Brain pericyte (primary cell): ENCODE measurements at places on chromosomes 4 and X.

DNA sequence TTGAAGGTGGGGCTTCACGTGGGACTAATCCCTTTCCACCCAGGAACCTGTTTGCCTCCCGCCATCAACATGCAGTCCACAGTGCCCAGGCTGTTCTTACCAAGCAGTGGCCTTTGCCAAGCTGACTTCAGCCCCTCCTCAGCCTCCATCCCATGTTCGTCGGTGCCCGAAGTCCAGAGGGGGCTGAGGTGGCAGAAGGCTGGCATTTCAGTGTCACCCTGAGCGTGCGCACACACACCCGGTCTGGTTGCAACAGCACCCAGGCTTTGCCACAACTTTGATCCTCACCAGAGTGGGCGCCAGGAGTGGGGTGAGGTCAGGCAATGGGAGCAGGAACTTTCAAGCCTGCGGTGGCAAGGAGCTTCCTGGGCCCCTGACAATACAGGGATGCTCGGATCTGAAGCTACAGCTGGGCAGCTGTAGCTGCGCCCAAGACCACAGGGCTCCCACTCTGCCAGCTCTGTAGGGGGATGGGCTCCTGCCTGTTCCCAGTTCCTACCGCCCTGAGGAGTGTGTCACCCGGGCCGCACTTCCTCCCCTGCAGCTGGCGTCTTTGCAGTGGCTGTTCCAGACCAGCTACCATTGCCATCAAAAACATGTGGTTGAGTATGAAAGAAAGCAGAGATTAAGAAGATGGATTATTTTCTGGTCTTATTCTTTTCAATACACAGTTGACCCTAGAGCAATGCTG is 428.0 kb downstream of the EPHA5 start:
- DNase-seq, result no peak

- DNase-seq, result no peak
Observed at GRCh38 chrX:124362072-124362471, 15.7 kb downstream of the SH2D1A start.

GRCh38 chr4:42865572-42866189 is 26.8 kb upstream of the GRXCR1 start:
- no peak for DNase-seq

DNA sequence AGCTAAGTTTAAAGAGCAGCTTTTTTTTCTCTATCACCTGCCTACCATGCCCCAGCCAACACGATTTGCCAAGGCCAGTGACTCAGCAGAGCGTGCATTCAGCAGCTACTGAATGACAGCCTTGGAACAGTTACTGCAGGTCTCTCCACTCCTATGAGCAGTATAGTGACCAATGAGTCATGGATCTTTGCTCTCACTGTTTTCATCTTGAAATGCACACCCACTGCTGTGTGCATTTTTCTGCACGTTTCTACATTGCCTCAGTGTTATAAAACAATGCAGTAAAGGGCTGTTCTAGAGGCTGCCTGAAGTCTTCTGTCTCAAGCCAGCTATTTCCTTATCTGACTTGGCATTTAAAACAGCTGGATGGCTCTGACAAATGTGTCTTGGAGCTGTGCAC is 66.0 kb upstream of the C4orf54 start:
- DNase-seq, result no peak

- DNase-seq, result no peak
Observed at GRCh38 chr4:46316215-46316614, 73.7 kb downstream of the GABRA2 start.

DNA sequence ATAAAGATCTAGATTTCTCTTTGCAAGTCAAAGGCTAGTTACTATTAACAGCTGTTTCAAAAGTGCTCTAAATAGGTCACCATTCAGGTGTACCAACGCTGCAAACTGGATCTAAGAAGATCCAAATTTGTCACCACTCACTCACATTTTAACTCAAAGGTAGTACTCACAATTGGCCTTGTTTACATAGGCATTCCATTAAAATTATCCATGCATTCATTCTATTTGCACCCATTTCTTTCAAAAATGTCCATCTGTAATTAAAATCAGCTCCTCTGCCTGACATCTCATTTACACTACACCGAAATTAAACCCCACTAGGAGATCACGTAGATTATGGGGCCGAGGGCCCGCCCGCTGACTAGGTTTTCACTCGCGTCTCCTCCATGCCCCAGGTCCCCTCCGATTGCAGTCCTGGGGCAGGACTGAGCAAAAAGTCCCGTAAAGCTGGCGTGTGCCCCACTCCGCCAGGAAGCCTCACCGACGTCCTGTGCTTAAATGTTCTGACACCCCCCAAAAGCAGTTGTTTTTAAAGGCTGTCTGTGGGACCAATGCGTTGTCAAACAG is 1.3 kb upstream of the ING2 start:
- no peak for DNase-seq

DNA sequence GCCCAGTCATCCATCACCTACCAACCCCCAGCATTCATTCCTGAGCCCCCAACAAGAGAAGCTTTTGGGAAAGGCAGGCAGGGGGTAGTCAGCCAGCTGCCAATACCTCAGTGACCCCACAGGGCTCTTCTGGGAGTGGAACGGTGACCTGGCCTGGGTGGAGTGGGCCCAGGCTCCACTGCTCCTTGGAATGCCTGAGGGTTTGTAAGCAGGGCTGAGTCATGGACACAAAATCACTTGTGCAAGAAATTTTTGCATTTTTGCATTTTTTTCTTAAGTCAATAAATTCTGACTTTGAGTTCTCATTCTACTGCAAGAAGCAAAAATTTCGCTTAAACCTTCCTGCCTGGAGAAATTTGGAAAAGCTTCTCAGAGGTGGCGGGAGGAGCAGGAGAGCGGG is 18.5 kb downstream of the SORCS2 start:
- DNase-seq, result no peak

DNA sequence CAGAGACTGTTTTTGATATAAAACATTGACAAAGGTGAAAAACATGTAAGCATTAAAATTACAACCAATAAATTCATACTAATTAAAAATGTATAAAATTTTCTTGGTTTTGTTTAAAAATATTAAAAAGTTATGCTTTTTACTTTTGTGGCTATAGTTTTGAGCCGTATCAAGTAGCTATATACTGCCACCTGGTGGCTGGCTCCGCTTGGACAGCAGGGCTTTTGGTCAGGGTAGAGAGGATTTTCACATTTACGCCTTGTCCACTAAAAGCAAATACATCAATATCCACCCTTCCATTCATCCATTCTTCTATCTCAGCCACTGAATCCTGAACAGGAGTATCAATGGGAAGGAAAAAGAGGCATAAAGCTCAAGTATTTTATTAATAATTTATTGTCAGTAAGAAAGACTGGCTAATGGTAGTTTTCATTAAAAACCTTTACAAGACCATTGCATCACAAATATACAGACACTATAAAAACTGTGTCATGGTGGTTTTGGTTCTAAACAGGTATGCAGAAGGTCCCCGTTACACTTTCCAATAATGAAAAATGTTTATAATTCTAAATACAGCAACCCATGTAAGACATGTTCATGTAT is 32.1 kb upstream of the MTNR1A start:
- DNase-seq, result no peak

- no peak for DNase-seq
Observed at GRCh38 chr4:170769862-170770261, 680.1 kb upstream of the AADAT start.

GRCh38 chrX:13695601-13696115 is 6.7 kb downstream of the RAB9A start:
- no peak for DNase-seq

DNA sequence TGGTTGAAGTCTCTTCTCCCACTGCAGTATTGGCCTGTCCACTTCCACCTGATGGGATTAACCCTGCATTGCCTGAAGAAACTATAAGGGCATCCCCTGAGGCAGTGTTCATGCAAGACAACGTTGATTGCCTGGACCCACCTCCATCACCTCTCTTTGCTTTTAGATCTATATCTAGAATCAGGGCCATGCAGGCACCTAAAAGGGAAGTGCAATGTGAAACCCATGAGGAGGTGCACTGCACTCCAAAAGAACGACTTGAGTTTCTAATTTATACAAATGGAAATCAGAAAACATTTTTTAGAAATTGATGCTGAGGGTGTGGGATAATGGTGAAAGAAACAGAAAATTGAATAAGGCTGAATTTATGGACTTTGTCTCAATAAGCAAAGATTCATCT is 694.4 kb downstream of the TRAM1L1 start:
- no peak for DNase-seq

DNA sequence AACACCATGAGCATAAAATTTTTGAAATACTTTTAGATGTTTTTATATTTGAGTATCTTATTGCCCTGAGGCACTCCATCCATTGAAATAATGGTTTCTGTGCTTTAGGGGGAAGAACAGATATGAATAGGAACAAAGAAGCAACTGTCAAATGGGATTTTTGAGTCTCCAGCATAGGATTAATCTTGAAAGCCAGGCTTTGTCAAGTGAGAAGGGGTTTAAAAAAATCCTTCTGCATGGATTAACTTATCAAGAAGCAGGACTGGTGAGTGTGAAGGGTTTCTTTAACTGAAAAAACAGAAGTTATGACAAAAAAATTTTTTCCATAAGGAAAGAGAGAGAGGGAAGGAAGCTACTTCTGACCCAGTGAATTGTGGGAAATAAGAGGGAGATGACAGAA is 7.6 kb upstream of the NUDT9 start:
- DNase-seq, result no peak

GRCh38 chrX:148513661-148514060 is 13.2 kb downstream of the AFF2 start:
- DNase-seq, result no peak

DNA sequence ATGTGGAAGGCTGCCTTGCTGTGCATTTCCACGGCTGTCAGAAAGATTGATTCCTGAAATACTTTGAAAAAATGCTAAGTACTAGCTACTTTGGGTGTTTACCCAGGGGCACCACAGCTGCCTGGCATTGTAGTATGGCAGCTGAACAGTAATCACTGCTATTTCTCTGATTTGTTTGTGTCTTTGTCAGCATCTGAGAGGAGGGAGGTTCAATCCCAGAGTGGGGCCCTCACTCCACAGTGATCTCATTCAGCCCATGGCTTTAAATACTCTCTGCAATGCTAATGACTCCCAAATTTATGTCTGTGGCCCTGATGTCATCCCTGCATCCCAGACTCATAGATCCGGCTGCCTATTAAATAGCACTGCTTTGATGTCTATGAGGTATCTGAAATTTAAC is 575.3 kb upstream of the MAGEB2 start:
- no peak for DNase-seq

DNA sequence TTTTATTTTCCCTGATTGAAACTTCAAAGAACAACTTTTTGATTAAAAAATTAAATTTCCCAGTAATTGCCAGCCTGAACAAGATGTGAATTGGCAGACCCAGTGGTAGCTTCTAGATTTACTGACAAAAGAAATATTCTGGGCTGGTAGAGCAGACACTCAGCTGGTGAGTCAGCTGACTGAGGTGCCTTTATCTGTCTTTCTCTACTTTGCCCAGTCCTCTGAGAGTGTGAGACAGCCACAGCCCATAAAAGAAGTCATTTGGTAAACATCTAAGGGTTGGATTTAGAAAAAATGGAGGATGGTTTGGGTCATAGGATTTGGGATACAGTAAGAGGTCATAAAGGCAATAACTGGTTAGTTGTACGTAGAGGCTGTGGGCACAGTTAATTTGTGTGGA is 54.5 kb downstream of the CCSER1 start:
- no peak for DNase-seq

GRCh38 chr4:92099861-92100260 is 203.9 kb upstream of the GRID2 start:
- DNase-seq, result no peak

GRCh38 chr4:150886597-150886996 is 128.5 kb downstream of the LRBA start:
- DNase-seq, result peak; percentile 4

- no peak for DNase-seq
Observed at GRCh38 chrX:39000802-39001201, 199.5 kb downstream of the MID1IP1 start.

DNA sequence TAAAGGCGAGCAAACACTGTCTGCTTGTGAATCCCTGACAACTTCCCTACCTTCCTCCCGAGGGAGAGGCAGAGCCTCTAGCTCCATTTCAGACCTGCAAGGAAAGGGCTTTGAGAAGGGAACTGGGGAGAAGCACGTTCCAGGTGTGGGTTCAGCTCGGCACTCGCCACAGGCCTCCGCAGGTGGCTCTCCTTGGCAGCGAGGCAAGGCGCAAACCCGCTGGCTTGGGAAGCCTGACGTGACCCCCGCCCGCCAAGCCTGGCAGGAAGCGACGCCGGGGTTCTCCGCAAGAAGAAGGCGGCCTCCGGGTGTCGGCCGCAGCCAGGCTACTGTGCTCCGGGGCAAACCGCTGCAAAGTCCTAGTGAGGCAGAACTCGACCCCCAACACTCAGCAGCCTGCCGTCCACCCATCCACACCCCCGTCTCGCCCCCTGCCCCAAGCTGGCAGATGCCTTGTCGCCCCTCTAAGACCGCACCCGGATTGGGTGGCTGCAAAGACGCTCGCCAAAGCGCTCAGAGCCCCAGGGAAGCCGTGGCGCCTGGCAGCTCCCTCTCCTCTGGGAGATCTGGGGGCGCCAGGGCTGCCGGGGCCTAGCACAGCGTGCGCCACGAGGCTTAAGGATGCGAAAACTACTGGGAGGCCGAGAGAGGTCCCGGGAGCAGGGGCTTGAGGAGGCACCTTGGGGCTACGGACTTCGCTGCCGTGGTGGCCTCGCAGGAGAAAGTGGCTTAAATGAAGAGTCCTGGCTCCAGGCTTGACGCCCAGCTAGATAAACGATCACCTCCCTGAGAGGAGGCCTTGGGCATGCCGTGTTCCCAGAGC is 21.8 kb downstream of the NKX3-2 start:
- DNase-seq, result no peak

DNA sequence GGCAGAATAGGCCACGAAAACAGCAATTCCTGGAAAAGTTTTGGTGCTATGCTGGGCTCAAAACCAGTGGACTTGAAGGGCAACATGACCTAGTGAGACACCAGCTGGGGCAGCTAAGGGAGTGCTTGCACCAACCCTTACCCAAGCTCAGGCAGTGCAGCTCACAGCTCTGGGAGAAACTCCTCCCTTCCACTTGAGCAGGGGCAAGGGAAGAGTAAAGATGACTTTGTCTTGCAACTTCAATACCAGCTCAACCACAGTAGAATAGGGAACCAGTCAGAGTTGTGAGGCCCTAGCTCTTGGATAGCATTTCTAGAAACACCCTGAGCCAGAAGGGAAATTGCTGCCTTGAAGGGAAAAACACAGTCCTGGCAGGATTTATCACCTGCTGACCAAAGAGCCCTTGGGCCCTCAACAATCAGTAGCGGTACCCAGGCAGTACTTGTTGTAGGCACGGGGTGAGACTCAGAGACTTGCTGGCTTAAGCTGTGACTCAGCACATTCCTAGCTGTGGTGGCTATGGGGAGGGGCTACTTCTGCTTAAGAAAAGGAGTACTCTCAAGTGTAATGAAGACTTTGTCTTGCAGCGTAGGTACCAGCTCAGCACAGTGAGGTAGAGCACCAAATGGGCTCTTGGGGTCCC is 19.7 kb upstream of the ABCG2 start:
- DNase-seq, result no peak

- DNase-seq, result no peak
Observed at GRCh38 chr4:43234626-43235415, 342.3 kb downstream of the GRXCR1 start.

DNA sequence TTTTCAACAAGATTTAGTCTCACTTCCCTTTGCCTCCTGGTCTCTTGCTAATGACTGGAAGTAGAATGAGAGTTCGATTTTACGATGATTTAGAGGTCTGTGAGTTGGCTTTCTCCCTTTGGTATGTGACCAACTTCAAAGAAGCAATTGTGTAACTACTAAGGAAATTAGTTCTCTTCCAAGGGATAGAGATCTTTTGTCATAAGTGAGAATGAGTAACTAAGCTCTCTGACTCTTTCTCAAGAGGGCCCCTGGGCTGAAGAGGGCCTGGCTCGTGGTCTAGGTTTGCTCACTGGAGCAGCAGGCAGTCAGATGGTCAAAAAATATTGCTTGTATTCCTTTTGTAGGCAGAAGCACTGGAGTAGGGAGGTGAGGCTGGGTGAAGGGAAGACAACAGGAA is 176.3 kb downstream of the ENOX2 start:
- no peak for DNase-seq
